ENCODE measurements at places on chromosomes 6 and 20.

- DNase-seq: no peak
Observed at GRCh38 chr20:45937765-45938164, 3.3 kb downstream of the PCIF1 start.

GRCh38 chr6:117494283-117494682, 11.8 kb downstream of the DCBLD1 start:
- no peak for DNase-seq

DNA sequence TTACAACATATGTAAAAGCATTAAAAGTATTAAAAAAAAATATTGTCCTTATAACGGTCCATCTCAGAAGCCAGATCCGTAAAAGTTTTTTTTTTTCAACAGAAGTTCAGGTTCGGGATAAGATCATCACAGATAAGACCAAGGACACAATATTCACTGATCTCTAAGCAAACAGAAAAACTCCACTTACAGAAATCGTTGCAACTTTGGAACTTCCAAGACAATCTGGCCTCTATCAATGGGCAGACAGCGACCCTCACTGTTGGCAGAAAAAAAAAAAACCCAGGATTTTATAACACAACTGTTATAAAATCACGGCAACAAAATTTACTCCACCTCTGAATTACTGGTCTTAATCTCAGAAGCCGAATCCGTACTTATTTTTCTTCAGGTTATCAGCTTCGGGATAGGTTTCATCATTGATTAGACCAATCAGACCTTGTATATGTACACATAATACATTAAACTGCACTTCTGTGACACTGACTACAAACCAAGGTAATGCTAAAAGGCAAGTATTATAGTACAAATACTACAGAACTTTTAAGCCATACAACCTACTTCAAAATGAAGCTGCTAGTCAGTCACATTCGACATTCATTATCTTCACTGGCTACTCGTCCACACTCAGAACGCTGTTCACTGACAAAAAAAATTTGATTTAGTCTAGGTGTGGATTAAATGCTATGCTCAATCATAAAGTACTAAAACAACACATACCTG, 34.7 kb upstream of the SYNCRIP start:
- no peak for DNase-seq

- DNase-seq: no peak
Observed at GRCh38 chr6:124669713-124670480, 292.3 kb upstream of the RNF217 start.

GRCh38 chr20:62336329-62336728, 30.8 kb downstream of the LAMA5 start:
- DNase-seq: no peak

DNA sequence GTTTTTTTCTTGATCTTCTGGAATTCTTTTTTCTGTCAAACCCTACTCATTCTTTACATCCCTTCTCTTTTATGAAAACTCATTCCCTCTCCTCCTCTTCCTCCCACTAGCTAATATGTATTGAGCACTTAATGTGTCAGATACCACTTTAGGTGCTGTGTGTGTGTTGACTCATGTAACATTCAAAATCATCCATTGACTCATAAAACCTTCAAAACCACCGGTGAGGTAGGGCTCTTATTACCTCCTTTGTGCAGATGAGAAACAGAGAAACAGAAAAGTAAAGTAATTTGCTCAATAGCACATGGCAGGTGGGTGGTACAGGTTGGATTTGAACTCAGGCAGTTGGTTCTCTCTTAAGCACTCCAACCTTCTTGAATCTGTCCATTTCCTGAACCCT, 136.3 kb upstream of the NEDD9 start:
- no peak for DNase-seq

GRCh38 chr6:11968241-11968806, 43.8 kb upstream of the HIVEP1 start:
- no peak for DNase-seq

- DNase-seq: no peak
Observed at GRCh38 chr20:21569586-21569985, 55.7 kb upstream of the NKX2-2 start.

Data from stimulated activated CD8-positive, alpha-beta memory T cell treated with anti-CD3 and anti-CD28 coated beads, Interleukin-7, amount 100 ng/mL, for 4 hours (primary cell).